ENCODE measurements at places on chromosomes 7 and 10. TPM values are rescaled to one million over a fixed set of nuclear protein-coding genes. Genes with fewer than 3 reads are reported as not detected.

Gene PDAP1
- 168 TPM for total RNA-seq

DNA sequence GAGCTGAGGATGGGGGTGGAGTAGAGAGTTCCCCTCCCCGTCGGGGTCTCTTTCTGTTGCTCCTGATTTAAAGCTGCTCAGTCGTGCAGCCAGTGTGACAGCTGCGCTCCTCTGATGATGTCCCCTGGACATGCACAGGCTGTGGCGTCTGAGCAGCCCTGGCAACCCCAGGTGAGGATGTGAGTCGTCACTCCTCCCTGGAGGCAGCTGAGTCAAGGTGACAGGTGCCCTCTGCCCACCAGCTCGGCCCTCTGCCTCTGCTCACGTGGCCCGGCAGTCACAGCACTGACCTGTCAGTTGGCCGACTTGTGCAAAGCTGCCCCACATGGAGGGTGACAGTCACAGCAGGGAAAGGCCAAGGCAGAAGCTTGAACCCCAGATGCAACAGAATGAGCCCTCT is 33.9 kb downstream of the ANXA8 start:
- H3K4me3 ChIP-seq: no peak overlapping the region
- no peaks in the 10 kb centered on the region for H3K36me3 ChIP-seq
- peaks cover 2% of the 10 kb centered on the region for H3K4me1 ChIP-seq
- H3K27me3 ChIP-seq: peaks cover 4% of the 10 kb centered on the region

DNA sequence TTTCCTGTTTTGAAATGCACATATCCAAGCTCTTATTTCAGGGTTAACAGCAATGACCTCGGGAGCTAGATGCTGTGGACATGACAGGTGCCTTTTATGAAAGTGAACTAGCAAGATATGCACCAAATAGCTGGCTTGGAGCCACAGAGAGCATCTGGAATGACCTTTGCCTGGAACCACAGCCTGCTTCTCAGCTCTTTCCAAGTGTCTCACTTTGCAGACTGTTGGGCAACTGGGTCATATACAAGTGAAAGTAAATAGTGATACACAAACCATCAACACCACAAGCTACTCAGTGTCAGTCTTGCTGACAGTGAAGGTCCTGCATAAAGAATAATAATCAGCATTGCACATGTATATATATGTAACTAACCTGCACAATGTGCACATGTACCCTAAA is 183.5 kb downstream of the RNF133 start:
- H3K36me3 ChIP-seq: no peaks in the 10 kb centered on the region
- no peaks in the 10 kb centered on the region for H3K4me1 ChIP-seq
- no peak for DNase-seq
- no peaks in the 10 kb centered on the region for H3K27me3 ChIP-seq
- no peak overlapping the region for H3K27ac ChIP-seq
- no peak overlapping the region for H3K4me3 ChIP-seq

Gene PRPS1L1
- not detected for total RNA-seq

Gene PON1
- not detected for total RNA-seq

DNA sequence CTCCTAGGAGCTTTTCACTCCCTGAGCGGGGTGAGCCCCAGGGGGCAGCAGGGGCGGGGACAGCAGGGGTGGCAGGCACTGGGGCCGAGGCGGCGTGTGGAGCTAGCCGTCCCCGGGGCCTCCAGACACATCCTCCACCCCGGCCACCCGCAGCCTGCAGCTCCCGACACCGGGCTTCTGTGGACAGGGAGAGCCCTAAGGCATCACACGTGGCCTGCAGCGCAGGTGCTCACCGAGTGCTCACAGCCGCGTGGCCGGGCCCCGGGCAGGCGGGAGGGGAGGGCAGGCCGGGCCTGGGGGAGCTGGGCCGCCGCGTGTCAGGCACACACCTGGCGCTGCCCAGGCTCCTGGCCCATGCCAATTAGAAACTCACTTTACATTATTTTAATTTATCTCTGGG is 51.4 kb downstream of the MICALL2 start:
- no peak overlapping the region for H3K4me3 ChIP-seq
- H3K36me3 ChIP-seq: no peaks in the 10 kb centered on the region
- peaks cover 2% of the 10 kb centered on the region for H3K4me1 ChIP-seq
- no peak for DNase-seq

DNA sequence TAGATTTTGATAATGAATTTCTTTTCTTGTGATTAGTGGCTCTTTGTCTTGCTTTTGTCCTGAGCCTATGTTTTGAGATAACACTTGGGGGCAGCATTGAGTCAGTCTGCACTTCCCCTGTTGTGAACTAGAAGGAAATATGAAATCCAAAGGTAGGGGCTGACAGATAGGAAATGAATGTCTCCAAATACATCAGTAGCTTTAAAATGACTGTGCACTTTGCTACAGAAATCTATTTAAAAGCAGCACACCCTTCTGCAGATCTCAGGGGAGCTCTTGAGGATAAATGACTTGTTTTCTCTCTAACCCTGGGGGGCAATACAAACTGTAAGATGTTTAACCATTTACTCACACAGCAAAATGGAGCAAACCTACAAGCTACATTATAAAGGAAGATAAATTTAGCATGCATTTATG is 176.0 kb upstream of the MYO3A start:
- H3K27me3 ChIP-seq: no peaks in the 10 kb centered on the region
- no peak for DNase-seq
- no peaks in the 10 kb centered on the region for H3K4me1 ChIP-seq
- H3K36me3 ChIP-seq: no peaks in the 10 kb centered on the region

Gene SERPINE1
- total RNA-seq: 0.45 TPM

Gene PRKG1
- total RNA-seq: not detected
